ENCODE measurements at places on chromosomes 1 and 21.

GRCh38 chr1:20711285-20712214, 6.3 kb downstream of the KIF17 start:
- peak; percentile 77 for DNase-seq

DNA sequence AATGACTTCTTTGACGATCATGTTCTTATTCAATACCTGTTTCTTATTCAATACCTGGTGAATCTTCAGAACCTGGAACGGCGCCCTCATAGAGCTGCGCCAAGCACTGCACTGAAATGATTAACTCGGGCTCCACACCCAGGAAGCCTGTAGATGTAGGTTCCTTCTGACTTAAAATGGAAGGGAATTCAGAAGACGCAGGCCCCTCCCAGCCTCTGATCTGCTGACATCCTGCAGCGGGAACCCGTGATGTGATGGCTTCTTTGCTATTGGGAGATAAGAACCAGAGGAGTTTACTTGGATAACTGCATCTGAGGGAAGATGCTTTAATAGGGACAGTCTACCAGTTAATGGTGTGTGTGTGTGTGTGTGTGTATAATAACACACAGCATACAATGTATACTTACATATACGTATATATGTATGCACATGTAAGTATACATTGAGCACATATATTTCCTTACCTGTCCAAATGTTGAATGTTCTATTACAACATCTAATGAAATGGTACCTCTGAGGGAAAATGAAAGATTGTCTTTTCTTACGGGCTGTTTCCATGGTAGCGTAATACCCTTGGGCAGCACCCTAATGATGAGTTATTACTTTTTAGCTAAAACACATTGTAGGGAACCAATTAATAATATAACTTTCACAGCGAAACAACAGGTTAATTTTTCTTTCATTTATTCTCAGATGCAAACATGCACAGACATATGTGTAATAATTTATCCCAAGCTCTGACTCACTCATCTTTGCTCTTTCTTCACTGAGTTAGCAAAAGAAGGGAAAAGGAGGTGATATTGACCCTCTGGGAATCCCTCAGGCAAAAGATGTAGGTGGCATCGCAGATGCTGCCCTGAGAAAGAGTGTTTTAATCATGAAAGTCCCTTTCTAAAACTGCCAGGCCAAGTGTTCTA, 379.8 kb downstream of the SIPA1L2 start:
- DNase-seq: no peak

DNA sequence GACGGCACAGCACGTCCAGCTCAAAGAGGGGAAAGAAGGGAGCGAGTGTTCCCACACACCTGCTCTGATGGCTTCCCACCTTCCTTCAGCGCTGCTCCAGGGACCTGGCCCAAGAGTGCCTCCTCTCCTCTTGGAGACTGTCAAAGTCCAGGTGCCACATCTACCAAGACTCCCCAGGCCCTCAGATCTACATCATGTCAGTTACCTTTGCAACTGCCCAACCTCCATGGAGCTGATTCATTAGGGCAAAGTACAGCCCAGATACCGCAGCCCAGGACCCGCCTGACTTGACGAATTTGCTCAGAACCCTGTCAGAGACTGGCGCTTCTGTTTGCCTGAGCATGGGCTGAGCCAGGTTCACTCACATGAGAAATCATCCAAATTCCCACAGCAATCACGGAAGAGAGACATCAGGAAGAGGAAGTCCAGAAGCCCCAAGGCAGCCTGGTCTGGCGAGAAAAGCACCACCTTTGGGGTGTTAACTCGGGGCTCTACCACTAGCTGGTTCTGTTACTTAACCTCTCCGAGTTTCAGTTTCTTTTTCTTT, at the start of gene SEC16B:
Gene SEC16B, minus strand, starts transcription at position 234 of the 547 bp plus-strand sequence. CDS start 2,077 bp downstream, outside the sequence.
- DNase-seq: no peak

DNA sequence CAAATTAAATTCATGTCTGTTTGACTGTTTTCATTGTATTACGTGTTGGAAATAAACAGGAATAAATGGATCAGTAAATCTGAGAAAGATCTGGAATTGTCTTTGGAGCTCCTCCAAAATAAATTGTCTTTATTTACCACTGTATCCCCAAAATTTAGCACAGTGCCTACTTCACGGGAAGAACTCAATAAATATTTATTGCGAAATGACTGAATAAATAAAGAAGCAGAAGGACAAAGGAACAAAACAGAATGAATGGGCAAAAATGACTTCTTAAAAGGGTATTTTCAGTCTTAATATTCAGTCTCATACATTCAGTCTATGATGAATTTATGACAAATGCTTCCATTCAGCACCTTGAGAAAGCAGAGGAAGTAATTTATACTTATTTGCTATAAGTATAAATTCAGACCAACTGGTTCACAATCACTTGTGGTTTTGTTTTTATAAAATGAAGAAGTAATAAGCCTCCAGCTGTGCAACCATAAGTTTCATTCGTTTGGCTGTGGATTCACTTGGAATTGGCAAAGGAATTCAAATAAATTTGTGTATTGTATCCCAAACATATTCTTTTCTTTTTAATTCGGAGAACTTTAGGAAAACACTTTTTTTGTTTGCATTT, 19.2 kb upstream of the PRKAA2 start:
- DNase-seq: no peak

DNA sequence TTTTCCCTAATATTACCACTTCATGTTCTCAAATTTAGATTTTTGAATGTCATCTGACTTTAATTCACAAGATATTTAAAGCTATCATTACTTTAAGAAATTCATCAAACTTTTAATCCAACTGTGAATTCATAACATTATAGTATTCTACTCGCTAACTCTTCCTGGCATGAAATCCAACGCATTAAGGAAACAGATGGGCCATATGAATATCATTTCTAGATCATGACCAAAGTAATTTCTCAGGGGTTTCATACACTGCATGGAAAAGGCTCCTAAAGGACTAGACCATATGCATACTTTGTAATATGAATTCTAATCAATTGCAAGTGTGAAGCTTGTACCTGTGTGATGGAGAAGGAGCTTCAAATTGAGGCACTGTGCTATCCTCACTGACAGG, 72.4 kb downstream of the COP1 start:
- no peak for DNase-seq

- DNase-seq: no peak
Observed at GRCh38 chr1:118896416-118896815, 91.7 kb downstream of the TBX15 start.

- DNase-seq: no peak
Observed at GRCh38 chr21:42671778-42672593, 18.6 kb downstream of the PDE9A start.

DNA sequence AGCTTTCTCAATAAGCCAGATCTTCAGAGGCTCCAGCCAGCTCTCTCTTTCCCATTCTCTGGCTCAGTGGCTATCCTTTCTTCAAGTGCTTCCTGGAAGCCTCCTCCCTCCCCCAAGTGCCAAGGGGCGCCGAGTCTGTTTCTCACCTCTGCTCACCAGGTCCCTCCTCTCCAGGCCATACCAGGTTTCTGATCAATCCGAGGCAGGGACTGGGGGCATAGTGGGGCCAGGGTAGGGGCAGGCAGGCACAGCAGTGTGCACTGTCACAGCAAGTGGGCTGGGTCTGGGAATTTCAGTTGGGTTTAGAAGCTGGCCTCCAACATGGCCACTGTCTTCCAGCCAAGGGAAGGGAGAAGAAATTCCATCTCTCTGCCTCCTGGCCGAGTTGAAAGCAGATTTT, 56.5 kb downstream of the NAV1 start:
- DNase-seq: no peak

GRCh38 chr21:42361286-42361685, 5.0 kb downstream of the TFF1 start:
- no peak for DNase-seq

- DNase-seq: no peak
Observed at GRCh38 chr1:155008015-155008941, 5.7 kb downstream of the ZBTB7B start.

- DNase-seq: no peak
Observed at GRCh38 chr1:7436056-7437005, 334.8 kb upstream of the VAMP3 start.

- DNase-seq: no peak
Observed at GRCh38 chr1:10625554-10625953, 150.8 kb downstream of the PEX14 start.

DNA sequence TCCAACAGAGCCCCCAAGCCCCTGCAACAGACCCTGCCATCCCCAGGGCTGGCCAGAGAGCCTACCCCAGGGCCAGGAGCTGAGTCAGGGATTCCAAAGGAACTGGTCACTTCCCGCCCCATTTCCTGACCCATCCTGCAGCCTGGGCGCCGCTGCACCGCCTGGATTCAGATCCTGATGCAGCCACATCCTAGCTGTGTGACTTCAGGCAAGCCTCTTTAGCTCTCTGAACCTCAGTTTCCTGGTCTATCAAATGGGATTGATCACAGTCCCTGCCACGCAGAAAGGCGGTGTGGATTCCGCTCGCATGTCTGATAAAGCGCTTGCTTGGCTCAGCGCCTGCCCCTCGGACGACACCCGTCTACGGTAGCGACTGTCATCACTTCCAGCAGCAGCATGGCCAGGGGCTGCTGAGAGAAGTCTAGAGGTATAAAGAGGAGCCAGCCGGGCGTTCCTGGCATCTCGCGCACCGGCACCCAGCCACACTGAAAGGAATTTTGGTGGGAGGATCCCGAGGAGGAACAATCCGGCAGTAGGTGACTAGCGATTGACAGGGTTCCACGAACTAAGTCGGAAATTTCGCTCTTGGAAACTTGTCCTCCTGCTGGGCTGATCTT, 10.1 kb downstream of the EPHA2 start:
- no peak for DNase-seq

DNA sequence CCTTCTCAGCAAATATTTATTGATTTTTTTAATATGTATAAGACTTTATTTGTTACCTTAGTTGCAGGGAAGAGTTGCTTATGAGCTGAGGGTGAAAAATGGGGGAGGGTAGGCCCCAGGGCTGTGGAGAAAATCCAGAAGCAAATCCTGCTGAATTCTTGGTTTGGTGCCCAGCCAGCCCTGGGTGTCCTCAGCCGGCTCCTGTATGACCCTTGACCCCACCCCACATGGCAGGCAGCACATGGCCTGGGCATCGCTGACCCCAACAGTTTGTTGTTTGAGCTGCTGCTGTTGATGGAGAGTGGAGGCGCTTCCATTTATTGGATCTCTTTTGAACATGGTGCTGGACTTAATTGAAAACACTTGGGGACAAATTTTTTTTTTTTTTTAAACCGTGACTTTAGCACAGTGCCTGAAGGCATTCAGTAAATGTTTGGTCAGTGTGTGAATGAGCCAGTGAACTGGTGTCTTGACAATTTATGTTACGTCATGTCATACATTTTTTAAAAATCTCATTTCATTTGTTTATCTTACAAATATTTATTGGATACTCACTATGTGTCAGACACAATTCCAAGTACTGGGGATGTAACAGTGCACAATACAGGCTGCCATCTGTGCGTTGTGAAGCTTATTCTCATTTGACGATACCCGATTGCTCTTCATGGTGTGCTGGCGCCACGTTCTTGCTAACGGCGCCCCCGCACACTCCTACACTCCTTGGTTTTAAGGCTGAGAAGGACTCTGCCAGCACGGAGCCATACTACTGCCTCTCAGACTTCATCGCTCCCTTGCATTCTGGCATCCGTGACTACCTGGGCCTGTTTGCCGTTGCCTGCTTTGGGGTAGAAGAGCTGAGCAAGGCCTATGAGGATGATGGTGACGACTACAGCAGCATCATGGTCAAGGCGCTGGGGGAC, 98.8 kb downstream of the MTR start:
- DNase-seq: no peak

GRCh38 chr21:45477176-45478114, 64.8 kb downstream of the SLC19A1 start:
- no peak for DNase-seq

- DNase-seq: no peak
Observed at GRCh38 chr1:11331945-11332546, 59.0 kb downstream of the UBIAD1 start.

DNA sequence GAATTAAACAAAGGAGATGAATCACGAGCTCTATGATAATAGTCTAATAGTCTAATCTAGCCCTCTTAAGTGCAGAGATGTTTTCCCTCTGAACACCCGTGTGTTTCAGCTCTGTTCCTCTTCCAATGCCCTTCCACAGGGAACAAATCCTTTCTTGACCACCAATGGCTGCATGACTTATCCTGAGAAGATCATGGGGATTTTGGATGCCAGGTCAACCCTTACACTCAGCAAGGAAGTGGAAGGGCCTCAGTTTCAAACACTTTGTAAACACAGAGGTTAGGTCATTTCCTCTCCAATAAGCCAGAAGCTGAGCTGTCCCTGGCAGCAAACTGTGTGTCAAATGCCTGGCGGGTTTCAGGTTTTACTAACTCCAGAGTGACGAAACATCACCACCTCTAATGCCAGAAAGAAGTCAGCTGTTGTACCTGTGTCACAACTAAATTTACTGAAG, 200.0 kb downstream of the GABPA start:
- no peak for DNase-seq

GRCh38 chr1:219847215-219847855, 81.0 kb downstream of the SLC30A10 start:
- DNase-seq: no peak

DNA sequence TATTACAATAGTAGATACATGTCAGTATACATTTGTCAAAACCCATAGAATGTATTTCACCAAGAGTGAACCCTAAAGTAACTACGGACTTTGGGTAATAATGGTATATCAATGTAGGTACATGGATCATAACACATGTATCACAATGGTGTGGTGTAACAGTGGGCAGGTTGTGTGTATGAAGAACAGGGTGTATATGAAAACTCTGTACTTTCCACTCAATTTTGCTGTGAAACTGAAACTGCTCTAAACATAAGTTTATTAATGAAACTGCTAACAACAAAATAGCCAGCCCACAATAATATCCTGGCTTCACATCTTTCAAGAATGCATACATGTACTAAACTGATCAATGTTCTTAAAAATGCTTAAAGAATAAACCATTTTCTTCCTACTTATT, 90.2 kb downstream of the RUSC1 start:
- no peak for DNase-seq

- DNase-seq: no peak
Observed at GRCh38 chr1:111864862-111865261, 109.2 kb downstream of the DDX20 start.

DNA sequence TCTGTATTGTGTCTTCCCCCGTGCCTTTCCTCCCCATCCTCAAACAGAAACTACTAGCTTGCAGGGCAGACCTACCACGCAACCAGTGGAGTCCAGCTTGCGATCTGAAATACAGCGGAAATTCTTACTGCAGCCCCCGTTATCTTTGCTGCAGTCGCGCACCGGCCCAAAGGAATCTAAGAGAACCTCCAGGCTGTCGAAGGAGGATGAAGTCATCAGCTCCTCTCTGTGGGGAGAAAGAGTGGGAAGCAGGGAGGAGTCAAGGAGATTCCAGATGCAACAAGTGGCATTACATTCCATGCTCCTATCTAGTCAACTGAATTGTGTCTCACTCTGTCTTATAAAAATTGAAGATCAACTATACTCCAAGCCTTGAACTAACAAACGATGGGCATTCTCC, 206.9 kb downstream of the ASTN1 start:
- no peak for DNase-seq

DNA sequence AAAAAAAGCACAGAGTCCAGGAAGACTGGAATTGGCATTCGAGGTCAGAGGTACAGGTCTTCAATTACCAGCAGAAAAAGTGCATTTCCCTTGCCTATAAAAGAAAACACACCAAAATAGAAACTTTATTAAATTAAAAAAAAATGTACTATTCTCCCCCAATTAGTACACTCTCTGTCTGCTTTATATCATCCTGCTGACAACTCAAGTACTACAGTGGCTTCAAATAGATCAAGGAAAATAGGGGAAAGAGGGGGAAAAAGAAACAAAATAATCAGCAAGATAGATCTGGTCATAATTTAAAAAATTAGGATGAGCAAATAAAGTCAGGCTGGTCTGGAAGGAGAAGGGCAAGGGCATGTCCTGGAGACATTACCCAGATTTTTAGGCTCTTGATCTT, 315.1 kb downstream of the PAPPA2 start:
- DNase-seq: peak; percentile 92
